Left lung (tissue), 14 donors: ENCODE measurements at places on chromosomes 13 and 19.

DNA sequence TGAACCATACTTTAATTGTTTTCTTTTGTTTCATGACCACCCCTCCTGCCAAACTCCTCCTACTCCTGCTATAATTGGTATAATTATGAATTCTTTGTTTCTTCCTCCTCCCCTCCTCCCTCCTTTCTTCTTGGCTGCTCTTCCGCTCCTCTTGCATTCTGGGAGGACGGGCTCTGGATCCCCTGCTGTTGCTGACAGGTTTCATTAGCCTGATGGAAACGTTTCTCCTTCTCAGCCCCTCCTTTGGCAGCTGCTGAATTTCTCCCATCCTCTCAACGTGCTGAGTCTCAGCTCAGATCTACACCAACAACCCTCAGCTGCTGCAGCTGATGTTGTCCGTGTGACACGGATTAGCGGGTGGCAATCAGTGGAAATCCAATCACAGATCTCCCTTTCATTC lies 97.1 kb upstream of the UBAC2 start:
- DNase-seq: no peak

- DNase-seq: no peak
These were observed 59.0 kb downstream of the NUFIP1 start for GRCh38 chr13:44930280-44930679.

GRCh38 chr19:7547159-7547558 lies 11.6 kb downstream of the PNPLA6 start:
- no peak for DNase-seq

GRCh38 chr19:37855098-37855497 lies 51.3 kb downstream of the WDR87 start:
- peak; percentile 29 for DNase-seq

DNA sequence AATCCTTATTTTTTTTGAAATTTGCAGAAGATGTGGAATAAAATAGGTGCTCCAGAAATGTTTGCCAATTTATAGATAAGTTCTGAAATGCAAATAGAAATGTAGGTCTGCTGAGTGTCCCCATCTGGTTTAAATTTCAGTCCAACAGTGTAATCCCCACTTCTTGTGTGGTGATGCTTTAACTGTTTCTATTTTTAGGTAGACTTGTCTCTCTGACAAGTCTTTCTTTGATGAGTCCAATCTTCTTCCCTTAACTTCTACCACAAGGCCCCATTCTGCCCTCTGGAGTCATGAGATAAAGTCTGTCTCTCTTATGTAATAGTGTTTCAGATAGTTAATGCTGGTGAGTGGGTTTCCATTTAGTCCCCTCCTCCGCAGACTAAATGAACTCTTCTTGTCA lies 390.4 kb downstream of the RFC3 start:
- DNase-seq: no peak

DNA sequence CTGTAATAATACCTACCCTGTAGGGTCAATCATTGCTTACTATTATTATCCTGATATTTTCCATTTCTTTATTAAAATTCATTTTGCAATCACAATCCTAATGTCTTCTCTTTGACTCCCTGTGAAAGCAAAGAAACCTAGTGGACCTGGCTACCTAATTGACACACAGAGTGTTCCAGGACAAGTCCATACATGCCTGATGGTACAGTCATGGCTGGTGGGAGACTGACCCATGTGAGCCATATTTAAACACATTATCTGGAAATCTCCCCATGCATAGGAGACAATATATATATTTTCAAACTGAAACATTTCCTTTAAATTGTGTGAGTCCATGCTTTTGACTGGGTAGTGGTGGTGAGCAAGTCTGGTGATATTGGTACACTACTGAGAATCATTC lies 230.6 kb upstream of the DACH1 start:
- DNase-seq: no peak

- DNase-seq: peak; percentile 71
These were observed 5.8 kb upstream of the USE1 start for GRCh38 chr19:17209126-17210036.

DNA sequence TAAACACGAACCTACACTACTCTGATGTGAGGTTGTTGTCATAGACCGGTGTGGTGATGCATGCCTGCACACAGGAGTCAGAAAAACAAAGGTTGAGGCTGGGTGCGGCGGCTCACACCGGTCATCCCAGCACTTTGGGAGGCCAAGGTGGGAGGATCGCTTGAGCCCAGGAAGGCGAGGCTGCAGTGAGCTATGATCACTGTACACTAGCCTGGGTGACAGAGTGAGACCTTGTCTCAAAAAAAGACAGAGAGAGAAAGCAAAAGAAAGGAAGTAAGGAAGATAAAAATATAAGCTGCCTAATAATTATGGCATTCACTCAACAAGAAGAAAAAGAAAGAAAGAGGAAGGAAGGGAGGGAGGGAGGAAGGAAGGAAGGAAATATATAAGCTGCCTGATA lies 9.3 kb downstream of the GP6 start:
- DNase-seq: no peak

DNA sequence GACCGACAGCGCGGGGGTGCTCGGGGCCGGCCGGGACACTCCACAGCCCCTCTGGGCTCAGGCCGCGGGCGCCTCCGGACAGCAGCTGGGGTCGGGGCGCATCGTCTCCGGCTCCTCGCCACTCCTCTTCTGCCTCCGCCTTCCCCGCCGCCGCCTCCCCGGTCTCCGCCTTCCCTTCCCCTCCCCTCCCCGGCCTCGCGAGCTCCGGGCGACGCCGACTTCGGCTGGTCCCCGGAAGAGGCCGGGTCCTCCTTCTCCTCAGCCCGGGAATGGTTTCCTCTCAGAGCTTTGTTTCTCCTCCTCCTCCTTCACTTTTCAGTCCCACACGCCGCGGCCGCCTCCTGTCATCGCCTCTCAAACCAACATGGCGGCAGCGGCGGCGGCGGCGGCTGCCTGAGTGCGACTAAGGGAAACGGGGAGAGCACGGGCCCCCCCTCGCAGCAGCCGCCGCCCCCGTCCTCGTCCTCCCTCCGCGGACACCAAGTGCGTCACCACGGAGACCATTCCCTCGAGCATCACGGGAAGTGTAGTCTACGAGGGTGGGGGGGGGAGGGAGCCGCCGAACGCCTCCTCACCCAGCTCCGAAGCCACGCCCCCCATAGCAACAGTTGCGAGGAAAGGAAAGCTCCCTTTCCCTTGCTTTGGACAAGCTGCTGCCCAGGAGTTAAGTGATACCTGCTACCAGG lies at the start of gene UBL3:
UBL3 (minus strand) TSS at position 405 of the 686 bp plus-strand sequence. CDS start 1,079 bp downstream, outside the sequence.
- peak; percentile 97 for DNase-seq

DNA sequence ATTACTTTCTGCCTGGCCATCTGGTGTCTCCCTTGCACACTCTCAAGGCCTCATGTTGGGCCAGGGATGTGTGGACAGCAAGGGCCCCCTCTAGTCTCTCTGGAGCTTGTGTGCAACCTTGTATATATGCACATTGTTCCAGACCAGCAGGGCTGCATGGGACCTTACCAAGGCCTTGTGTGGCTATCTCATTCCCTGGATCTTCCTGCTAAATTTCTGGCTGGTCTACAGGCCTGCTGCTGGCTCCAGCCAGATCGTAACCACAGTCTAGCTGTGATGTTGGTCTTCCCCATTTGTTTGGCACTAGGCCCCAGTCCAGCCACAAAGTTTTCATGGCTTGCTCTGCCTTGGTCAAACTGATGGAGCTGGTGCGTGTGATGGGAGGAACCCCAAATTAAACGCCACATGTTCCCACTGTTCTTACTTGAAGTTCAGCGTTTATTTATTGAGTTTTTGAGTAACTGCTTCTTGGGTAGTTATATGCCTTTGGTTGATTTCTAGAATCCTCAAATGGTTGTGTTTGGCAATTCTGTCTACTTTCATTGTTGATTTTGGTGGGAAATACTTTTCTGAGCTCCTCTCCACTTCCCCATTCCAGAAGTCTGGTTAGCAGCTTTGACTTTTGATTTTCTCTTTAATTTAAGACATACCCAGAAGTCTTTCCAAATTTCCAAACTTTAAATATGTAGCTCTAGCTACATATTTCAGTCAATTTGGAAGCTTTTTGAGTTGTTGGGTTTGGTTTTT lies 56.4 kb downstream of the SIPA1L3 start:
- DNase-seq: no peak

DNA sequence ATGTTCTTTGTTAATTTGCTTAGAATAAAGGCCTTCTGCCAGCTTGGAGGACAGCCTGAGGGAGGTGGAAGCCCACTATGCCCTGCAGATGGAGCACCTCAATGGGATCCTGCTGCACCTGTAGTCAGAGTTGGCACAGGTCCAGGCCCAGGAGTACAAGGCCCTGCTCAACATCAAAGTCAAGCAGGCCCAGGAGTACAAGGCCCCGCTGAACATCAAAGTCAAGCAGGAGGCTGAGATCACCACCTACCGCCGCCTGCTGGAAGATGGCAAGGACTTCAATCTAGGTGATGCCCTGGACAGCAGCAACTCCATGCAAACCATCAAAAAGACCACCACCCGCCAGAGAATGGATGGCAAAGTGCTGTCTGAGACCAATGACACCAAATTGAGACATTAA lies 41.7 kb downstream of the ZNF85 start:
- DNase-seq: no peak

- no peak for DNase-seq
These were observed 1.9 kb upstream of the KL start for GRCh38 chr13:33014291-33014690.

DNA sequence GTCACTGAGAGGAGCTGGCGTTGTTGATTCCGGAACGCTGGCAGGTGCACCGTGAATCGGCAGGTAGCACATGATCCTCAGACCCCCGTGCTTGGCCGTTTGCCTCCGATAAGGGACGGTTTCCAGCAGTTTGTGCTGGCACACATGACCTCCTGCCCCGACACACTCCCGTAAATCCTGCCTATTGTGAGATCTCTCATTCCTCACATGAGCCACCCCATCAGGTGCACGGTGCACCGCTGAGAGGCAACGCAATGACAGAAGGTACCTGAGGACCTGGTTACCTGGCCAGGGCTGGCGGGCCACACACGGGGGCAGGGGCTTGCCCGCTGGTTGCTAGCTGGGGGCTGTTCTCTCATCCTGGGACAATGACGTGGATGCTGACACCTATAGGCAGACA lies 2.1 kb upstream of the ADPRHL1 start:
- no peak for DNase-seq

GRCh38 chr19:38228005-38228377 lies 4.0 kb upstream of the DPF1 start:
- DNase-seq: no peak

- DNase-seq: no peak
These were observed 16.1 kb upstream of the MTIF3 start for GRCh38 chr13:27466513-27466912.

DNA sequence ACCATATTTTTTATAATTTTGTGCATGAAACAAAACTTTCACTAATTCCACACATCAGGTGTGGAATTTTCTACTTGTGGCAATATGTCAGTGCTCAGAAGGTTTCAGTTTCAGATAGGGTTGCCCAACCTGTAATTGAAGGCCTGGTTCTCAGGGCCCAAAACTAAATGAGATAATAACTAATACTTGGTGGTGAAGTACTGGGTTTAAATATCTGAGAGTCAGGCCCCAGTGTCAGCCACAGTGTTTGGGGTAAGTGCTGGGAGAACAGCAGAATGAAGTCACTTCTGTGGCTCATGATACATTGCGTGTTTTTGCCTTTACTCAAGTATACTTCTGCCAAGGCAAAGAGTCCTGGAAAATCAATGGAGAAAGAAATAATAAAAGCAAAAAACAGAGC lies 5.6 kb downstream of the SAFB start:
- DNase-seq: no peak

DNA sequence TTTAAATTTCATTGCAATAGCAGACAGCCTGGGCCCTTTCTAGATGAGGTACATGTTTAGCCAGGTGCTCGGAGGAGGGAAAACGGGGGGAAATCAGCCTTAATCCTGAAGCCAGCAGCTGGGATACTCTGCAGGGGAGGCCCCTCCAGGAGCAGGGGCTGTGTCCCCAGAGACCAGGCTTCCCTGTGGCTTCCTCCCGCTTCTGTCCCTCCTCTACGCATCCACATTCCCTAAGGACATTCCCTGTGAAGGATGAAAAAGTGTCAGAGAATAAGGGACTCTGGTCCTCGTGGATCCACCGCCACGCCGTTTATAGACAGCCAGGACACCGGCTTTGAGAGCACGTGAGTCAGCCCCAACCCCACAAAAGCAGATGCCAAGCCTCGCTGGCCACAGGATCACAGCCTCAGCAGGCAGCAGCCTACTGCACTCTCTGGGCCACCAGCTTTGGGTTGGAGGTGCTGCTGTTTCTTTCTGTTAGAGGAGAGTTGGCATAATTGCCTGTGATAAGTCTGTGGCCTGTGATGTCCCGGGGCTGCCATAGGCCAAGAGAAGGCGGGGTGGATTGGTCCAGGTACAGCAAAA lies 36.7 kb upstream of the RANBP3 start:
- DNase-seq: no peak

DNA sequence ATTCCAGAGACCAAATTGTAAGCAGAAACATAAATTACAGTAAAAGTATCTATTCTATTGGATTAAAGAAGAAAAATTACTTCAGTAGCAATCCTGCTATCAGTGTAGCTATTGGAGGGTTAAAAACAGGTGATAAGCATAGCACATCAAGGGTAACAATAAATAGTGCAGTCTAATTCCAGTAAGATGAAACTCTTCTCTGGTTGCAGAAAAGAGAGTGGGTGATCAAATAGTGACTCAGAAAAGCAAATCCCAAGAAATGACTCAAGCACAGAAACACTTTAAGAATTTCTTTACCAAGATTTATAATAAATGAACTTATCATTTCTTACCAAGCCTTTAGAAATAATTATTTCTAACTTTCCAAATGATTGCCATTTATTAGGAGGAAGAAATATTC lies 135.7 kb downstream of the LMO7 start:
- DNase-seq: no peak

DNA sequence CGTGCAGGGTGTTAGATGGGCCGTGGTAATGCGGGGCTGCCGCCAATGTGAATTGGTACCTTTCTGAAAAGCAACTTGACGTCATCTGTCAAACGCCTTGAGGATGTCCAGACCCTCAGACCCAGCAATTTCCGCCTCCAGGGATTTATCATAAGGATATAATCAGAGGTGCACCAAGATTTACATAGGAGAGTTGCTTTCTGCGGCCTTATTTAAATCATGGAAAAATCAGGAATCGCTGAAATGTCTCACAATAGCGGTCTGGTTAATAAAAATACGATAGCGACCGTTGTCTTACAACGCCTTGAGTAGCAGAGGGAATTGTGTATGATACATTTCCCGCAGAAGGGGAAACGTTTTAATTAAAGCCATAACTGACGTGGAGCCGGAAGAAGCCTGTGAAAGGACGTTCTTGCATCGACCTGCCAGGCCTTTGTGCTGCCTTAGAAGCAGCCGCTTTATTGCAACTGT lies 32.3 kb upstream of the NDUFS7 start:
- no peak for DNase-seq

- no peak for DNase-seq
These were observed 24.9 kb downstream of the CPAMD8 start for GRCh38 chr19:17001603-17002183.

- DNase-seq: peak; percentile 98
These were observed 2.2 kb upstream of the SLC17A7 start for GRCh38 chr19:49443366-49444099.

DNA sequence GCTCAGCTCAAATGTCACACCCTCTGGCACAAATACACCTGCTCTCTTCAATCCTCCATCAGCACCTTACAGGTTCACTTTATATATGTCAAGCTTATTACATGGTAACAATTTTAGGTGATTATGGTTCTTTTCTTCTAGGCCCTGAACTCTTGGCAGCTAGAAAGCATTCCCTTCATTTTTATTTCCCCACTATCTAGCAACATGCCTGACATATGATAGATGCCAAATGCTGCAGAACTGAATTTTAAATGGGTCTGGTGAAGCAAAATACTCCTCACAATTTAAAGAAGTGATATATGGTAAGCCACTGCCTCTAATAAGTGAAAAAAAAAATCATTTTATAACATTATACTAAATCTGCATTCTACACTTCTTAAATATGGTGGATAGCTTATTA lies 95.2 kb downstream of the USP12 start:
- DNase-seq: no peak
